ENCODE measurements at places on chromosomes 4 and X.

DNA sequence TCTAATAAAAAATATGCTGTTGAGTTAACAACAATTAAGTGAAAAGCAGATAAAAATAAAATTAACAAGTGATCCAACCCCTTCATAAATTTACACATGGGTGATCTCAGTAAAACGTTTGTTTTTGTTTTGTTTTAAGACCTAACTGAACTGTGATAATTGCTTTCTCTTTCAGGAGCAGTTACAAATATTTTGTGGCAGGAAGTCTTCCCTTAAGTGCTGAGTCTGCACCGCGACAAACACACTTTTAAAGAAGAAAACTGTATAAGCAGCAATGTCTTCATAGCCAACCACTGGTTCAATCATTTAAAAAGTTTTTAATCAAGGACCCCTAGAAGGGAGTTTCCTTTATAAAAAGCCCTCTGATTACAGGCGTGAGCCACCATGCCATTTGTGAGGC, 53.7 kb upstream of the NFKB1 start:
- no peak for DNase-seq

DNA sequence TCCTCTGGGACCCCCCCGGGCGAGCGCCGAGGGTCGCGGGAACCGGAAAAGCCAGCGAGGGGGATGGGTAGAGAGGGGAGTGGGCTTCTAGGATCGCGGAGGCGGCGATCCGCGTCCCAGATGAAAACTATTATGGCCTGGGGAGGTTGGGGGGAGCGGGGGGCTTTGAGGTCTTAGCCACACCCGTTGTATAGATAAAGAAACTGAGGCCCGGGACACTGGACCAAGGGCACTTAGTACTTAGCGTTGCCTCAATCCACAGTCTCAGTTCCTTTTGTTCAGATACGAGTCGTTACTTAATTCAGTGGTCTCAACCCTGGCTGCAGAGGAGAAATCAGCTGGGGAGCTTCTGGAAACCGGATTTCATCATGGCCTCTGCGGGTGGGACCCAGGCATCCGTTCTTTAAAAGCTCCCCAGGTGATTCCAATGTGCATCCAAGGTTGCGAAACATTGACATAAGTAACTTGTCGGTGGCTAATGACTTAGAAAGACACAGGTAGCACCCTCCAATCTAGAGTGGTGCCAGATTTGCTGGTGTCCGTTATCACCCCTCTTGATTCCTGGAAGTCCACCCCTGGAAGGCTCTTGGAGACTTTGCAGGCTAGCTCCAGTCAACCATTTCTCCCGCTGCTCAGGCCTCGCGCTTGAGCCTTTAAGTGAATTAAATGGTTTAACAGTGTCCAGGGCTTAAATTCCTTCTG, 90.7 kb downstream of the GEMIN8 start:
- no peak for DNase-seq

DNA sequence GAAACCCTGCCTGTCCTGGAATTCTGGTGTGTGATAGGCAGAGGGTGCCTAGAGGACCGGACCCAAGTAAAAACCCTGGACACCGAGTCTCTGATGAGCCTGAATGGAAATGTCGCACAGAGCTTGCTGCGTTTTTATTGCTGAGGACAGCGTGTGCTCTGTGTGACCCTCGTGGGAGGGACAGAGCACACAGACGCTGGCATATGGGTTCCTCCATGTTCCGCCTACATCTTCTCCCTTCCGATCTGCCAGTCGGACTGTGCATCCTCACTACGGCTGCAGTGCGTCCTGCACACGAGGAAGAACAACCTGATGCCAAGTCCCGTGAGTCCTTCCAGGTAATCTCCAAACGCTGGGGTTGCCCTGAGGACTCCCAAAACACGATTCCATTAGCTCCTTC, 68.3 kb downstream of the AFAP1 start:
- no peak for DNase-seq

DNA sequence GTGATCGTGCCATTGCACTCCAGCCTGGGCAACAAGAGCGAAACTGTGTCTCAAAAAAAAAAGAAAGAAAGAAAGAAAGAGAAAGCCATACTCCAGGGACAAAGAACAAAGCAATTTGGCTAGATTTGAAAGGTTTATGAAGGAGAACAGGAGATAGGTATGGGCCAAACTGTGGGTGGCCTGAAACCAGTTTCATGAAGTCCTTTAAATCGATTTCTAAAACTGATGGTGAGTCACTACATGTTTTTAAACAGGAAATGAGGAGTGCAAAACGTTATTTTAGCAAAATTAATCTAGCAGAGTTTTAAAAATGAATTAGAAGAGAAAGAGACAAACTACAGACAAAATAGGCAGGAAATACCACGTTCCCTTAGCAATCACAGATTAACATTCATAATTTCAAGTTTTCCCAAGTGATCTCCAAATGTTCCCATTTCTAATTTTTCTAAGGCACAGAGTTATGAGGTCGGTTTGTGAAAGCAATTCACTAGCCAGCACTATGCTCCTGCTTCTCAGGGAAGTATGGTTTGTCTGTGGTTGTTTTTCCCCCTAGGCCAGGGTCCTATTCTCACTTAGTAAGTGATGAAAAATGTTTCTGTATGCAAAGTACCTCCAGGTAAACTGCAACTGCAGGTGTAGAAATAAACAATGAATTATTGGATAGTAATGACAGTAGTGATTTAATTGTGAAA, 190.6 kb downstream of the PPP3CA start:
- DNase-seq: no peak

GRCh38 chr4:181504924-181505323, 738.3 kb upstream of the TENM3 start:
- DNase-seq: peak; percentile 23

DNA sequence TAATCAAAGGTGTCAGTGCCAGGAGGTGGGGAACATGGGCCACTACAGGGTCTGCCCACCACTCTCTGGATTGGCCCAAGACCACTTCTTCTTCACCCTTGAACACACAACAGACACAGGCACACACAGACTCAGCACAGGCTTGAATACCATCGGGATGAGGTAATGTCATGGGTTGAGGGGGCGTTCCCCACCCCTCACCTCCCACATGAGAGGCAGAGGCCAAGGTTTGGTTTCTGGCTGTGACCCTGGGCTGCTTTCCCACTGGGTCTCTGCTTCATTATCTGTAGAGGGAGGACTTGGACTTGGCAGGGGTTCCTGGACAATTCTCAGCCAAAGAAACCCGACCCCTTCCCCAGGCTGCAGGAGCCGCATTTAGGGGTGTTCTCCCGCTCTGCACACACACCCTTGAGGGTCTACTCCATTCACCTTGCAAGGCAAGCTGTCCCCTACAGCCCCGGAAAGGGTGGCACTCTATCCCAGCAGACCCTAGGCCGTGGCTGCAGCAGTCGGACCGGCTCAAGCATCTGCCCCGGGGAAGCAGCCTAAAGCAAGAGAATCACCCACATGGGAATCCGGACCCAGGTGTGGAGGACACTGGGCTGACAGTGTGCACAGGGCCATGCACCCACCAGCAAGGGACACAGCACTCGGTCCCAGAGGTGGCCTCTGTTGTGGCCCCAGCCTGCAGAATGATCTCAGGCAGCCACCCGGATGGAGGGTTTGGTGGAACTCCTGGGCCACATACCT, 62.4 kb downstream of the TRMT44 start:
- DNase-seq: no peak

GRCh38 chrX:46587158-46587557, 13.6 kb downstream of the CHST7 start:
- DNase-seq: no peak

DNA sequence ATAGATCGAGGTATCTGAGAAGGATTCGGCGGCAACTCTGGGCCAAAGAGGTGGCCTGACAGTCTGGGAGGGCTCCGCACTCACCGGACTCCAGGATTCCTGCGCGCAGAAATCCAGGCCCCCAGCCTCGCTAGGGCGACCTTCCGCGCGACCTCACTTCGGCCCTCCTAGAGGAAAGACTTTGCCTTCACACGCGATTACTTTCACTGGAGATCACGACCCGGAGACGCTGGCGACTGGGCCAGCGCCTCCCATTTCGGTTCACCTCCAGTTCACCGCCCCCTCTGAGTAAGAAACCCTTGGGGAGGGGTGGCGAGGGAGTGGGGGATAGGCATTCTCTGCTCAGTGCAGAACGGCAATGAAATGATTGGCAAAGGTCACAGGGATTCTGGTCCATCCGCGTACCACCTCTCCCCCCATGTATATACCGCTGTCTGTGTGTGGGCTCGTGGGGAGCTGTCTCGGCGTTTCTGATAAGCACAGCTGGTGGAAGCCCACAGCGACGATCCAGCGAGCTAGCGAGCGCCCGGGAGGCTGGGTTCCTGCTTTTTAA, 2.5 kb downstream of the POU3F4 start:
- DNase-seq: no peak

- DNase-seq: no peak
Measured at GRCh38 chr4:152352215-152352614, 183.7 kb downstream of the FBXW7 start.

DNA sequence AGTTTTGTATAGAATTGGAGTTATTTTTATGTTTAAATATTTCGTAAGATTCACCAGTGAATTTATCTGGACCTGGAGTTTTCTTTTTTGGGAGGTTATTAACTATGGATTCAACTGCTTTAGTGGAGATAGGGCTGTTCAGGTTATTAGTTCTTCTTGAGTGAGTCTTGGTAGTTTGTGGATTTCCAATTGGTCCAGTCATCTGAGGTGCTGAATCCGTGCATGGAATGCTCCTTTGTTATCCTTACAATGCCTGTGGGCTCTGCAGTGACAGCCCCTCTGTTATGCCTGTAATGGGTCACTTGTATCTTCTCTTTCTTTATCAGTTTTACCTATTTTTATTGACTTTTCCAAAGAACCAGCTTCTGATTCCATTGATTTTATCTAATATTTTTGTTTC, 15.4 kb upstream of the NKX1-1 start:
- no peak for DNase-seq

DNA sequence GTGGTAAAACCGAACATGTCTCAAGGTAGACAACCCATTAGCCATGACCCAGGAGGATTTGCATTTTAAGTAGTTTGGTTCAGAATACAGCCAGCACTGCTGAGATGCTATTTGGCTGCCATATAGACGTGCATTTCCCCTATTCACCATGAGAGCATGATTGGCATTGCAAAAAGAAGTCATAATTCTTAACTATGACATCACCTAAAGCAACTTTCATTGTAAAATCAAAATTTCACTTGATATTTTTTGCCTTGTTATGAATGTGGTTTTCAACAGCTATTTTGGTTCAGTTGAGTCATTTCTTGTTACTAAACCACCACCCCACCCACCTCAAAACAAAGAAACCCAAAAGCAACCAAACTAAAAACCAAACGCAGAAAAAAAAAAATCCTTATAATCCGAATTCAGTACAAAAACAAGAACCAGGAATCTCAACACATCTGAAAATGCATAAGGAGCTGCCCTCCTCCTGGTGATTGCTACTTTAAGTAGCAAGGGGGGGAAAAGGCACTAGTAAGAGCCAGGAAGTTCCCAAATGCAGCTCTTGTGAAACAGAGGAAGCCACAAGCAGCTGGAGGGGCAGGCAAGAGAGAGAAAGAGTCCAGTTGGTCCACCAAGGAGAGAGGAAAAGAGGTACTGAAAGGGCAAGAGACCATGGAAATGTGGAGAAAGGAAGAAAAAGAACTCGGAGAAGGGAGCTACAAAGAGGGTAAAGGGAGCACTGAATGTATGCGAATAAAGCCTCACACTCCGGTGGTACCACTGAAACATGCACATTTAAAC, 3.1 kb downstream of the SLITRK4 start:
- DNase-seq: no peak

DNA sequence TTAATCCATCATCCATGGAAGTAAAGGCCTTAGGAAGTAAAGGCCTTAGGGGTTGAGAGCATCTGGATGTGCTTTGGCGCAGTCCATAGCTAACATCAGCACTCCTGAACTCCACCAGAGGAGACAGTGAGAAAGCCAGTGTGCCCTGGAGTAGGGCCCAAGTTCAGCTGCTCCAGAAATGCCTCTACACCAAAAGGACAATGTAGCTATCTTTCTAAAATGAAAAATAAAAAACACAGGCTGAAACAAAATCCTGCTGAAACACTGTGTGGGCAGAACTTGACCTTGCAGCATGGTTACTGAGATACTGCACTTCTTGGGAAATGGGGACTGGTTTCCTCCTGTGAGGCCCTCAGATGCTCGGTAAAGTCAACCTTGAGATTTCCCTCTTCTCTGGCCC, 29.3 kb downstream of the SH3RF1 start:
- DNase-seq: no peak

GRCh38 chr4:23931489-23931830, 41.6 kb upstream of the PPARGC1A start:
- no peak for DNase-seq

DNA sequence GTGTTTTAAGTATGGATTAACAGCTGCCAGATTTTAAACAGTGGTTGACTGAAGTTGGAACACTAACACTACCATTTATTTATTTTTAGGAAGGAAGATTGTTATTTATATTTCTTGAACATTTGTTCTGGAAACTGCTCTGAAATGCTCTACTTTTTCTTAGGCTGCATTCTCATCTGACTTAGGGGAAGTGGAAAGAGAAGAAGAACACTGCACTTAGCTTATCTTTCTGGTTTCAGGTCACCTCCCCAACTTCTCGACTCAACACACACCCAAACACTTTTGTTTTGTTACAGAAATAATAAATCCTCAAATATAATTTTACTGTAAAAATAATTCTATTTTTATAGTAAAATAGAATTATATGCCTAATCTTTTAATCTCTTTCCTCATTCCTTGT, 18.6 kb downstream of the BLTP1 start:
- DNase-seq: no peak

GRCh38 chr4:100109921-100110320, 80.3 kb downstream of the DDIT4L start:
- DNase-seq: no peak

DNA sequence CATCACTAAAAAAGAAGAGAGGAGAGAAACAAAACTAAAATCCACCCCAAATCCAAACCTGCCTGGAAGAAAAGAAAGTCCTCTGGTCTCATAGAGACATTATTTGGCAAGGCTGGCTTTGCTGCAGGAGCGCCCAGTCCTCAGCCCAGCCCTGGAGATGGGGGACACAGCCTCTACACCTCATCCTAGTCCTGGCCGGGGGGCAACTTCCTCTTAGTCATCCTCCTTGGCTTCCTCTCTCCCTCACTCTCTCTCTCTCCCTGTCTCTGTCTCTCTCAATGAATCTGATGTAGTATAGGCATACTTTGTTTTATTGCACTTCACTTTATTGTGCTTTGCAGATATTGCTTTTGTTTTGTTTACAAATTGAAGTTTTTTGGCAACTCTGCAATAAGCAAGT, 55.8 kb upstream of the MAGEB10 start:
- no peak for DNase-seq

- DNase-seq: no peak
Measured at GRCh38 chrX:41781500-41781899, 57.5 kb downstream of the GPR82 start.

DNA sequence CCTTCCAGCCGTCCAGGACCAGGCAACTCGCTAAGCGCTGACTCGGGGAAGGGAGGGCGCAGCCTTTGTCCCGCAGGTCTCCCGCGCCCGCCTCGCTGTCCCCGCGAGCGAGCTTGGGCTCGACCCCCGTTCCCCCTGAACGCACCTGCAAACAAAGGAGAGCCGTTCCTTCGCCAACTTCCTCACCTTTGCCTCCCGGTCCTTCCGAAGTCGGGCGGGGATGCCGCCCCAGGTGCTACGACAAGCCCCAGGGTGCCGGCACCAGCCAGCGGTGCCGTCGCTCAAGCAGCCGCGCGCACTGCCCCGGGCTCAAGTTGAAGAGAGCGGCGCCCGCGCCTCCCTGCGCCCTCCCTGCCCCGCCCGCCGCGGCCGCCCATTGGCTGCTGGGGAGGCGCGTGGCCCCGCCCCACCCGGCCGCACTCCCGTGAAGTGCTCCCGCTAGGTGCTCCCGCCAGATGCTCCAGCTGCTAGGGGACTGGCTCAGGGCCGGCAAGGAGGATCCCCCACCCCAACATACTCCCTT, 107.1 kb downstream of the NSUN7 start:
- DNase-seq: peak; percentile 73

All from NCI-H510A treated with DMSO at 0.1 percent for 48 hours (cell line).